ENCODE measurements at places on chromosomes 1 and 21. TPM values are rescaled to one million over a fixed set of nuclear protein-coding genes. Genes with fewer than 3 reads are reported as not detected.
A peak's percentile ranks its signal among the peaks of the same experiment; 100 is the strongest.

DNA sequence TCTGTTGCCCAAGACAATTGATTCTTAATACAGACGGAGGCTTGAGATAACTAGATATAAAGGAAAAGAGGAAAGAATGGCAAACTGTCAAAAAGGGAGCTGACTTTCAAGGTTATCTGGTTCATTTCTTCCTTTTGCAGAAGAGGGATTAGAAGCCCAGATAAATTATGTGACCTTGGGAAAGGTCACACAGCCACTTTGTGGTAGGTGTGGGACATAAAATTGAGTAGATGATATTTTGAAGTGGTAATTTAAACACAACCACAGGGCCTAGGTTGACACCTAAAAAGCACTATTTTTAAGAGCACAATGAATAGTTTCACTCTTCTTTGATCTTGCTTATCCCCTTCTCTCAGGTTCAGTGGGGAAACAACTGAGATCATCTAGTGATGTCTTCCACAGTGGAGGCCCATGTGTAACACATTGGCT, 16.9 kb upstream of the KIAA0040 start:
- no peak for DNase-seq

- peak; percentile 49 for DNase-seq
These were observed 576.9 kb upstream of the B3GALT2 start for GRCh38 chr1:193763266-193763665.

- no peak for DNase-seq
These were observed 23.5 kb downstream of the RNASEL start for GRCh38 chr1:182565537-182565936.

DNA sequence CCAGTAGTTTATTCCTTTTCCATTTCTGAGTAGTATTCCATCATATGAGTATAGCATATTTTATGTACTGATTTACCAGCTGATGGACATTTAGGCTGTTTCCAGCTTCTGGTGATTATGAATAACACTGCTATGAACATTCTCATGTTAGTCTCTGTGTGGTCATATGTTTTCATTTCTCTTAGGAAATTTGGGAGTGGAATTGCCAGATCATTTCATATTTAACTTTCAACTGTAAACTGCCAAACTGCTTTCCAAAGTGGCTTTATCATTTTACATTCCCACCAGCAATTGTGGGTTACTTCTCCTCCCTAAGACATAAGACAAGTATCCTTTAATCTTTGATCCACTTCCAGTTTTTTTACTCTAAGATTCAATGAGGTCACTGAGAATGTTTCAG, 85.7 kb upstream of the RALGPS2 start:
- no peak for DNase-seq

DNA sequence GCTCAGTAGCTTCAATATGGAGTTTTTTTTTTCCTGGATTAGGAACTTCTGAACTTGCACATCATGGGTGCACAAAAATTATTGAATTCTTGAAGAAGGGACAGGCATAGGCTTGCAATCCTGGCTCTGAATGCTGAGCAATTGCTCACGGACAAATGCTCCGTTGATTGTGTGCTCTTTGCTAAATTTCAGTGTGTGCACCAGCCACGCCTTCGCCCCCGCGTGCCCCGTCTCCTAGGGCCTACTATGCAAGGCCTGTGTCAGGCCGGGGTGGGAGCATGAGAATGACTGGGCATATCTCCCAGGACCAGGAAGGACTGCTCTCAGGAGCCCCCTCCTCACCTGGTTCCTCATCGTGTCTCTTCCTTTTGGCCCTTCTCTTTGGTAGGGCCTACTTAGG, 17.4 kb downstream of the IL6R start:
- DNase-seq = no peak

CDK18 gene
- 10.2 TPM for polyA plus RNA-seq
